ENCODE measurements at places on chromosomes 4 and X.

- ATAC-seq: peak; percentile 75
These were observed at the start of gene CDS1 for GRCh38 chr4:84582988-84583875. CDS1 (plus strand) TSS chr4:84583127; CDS start chr4:84583402, 275 bp downstream.

GRCh38 chr4:154399259-154399974 lies 92.2 kb downstream of the DCHS2 start:
- no peak for ATAC-seq

GRCh38 chr4:21769404-21770147 lies 179.0 kb downstream of the KCNIP4 start:
- no peak for ATAC-seq

GRCh38 chr4:1792832-1793495 lies at the start of gene FGFR3:
FGFR3 (plus strand) TSS chr4:1793293; CDS start chr4:1793935, 642 bp downstream.
- peak; percentile 65 for ATAC-seq

- no peak for ATAC-seq
These were observed 10.0 kb downstream of the TNIP3 start for GRCh38 chr4:121154103-121154515.

Data from stimulated activated memory B cell treated with anti-CD40 and anti-IgM and Interleukin-4, amounts not matched to agents 10 μg/mL and 1 μg/mL and 100 μg/mL, for 72 hours (primary cell).